ENCODE measurements at places on chromosomes 5 and 9.
A peak's percentile ranks its signal among the peaks of the same experiment; 100 is the strongest.

DNA sequence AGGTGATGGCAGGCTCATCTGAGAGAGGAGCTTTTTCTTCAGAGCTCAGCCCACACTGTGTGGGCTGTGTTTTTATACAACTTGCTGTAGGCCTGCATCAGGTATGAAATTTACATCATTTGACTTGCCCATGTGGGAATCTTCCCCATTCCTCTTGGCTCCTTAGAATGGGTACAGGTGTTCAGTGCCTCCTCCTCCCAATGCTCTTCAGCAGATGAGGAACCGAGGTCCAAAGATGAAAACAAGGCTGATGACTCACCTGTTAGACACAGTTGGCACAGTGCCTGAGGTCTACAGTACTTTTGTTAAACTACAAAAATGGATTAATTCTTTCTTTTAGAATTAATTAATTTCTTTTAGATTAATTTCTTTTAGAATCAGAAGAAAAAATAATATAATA is 20.8 kb downstream of the PAPPA start:
- DNase-seq, result no peak

GRCh38 chr9:26172301-26172700 is 494.1 kb upstream of the TUSC1 start:
- DNase-seq, result no peak

- no peak for DNase-seq
These were observed 46.6 kb upstream of the TNC start for GRCh38 chr9:115164511-115164974.

DNA sequence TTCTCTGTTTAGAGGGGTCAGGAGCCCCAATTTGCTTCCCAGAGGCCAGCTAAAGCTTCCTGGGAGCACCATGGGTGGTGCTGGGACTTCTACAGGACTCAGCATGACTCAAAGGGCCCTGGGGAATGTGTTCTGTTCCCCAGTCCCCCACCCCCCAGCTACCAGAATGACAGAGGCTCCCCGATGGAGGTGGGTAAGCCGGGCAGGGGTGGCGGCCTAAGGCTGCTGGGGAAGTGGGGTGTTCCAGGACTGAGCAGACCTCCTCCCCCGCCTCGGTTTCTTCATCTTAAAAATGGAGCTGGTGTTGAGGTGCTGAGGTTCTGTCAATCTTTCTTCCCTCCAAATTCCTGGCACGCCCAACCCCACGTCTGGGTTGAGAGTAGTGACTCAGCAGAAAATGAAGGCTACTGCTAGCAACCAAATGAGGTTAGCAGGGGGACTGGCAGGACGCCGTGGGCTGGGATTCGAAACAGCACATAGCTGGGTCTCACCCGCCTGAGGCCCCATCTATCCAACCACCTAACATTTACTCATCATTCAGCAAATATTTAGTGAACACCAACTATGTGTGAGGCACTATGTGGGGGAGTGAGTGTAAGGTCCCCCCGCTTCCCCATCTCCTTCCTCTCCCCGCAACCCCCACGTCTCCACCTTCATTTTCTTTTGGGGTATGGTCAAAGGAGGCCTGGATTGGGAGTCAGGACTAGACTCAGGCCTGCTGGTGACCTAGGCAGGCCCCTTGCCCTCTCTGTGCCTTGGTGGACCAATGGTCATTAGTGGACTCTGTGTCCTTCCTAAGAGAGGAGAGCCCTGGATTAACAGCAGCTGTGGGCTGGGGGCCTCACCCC is 50.2 kb downstream of the C9orf50 start:
- peak; percentile 22 for DNase-seq

DNA sequence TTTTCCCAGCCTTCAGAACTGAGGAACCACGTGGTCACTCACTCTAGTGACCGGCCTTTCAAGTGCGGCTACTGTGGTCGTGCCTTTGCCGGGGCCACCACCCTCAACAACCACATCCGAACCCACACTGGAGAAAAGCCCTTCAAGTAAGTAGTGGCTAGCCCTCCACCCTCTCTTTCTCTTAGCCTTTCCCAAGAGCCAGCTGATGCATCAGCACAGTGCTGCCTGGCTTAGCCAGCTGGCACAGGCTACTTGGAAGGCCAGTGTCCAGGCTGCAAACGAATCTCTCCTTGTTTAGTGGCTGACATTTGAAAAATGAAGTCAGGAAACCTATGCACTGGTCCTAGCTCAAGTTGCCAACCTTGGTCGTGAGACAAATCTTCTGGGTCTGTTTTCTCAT is 91.1 kb downstream of the PRDM6 start:
- no peak for DNase-seq

DNA sequence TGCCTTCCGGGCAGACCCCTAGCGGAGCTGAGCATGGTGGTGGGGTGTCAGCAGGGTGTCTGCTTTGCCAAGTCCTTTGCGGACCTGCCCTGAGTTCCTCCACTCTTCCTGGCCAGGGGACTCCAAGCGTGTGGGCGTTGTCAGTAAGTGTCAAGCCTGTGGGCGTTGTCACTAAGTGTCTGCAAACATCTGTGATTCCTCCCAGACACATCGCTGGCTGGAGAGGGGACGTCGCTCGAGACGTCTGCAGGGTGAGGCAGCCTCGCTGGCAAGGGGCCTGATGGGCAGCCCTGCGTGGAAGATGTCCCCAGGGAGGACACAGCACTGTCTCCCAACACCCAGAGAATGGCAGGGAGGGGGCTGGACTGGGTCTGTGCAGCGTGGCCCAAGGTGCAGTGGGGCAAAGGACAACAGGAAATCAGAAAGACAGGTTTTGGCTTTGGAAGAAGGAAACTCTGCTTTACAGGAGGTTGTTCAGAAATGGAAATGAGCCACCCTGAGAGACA is 28.8 kb downstream of the ADAMTSL2 start:
- DNase-seq, result no peak

DNA sequence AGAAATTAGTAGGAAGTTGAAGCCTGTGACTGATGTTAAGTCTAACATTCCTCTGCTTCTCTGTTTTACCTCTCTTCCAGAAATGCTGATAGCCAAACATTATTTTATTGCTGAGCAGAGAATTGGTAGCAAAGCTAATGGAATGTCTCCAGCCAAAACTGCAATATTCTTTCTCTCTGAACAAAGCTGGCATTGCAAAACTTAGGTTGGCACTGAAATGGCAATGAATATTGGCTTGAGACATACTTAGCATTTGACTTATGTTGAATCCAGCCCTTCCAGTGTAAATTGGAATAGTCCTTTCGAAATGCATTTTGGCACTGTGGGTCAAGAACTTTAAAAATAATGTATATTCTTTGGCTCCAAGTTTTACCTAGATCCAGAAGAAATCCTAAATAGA is 21.1 kb downstream of the FAF2 start:
- no peak for DNase-seq

DNA sequence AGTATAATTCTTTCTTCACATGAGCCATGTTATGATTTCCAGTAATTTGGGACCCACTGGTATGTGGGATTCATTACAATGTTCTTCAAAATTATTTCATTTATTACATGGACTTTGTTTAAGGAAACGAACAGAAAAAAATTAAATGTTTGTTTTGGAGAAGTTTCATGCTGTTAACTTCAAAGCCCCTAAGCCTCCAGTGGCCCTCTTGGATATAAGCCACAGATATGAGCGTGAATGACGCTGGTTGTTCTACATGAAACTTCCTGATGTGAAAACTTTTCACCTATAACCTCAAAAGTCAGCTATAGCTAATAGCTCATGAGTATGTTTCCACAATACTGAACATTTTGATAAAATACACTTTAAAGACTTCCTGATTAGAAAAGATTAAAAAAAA is 334.2 kb downstream of the PDE4D start:
- no peak for DNase-seq

DNA sequence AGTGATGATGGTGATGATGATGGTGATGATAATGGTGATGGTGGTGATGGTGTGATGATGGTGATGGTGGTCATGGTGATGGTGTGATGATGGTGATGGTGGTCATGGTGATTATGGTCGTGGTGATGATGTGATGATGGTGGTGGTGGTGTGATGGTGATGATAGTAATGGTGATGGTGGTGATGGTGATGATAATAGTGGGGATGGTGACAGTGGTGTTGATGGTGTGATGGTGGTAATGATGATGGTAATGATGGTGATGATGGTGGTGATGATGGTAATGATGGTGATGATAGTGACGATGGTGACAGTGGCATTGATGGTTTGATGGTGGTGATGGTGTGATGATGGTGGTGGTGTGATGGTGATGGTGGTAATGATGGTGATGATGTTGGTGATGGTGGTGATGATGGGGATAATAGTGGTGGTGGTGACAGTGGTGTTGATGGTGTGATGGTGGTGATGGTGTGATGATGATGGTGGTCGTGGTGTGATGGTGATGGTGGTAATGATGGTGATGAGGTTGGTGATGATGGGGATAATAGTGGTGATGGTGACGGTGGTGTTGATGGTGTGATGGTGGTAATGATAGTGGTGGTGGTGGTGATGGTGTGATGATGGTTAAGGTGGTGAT is 6.5 kb downstream of the STKLD1 start:
- DNase-seq, result no peak

All from inflammatory macrophage treated with lipopolysaccharide for 4 hours (primary cell).